NCI-H1694 (cell line): ENCODE measurements at places on chromosomes 12 and 14.

- DNase-seq, result no peak
Measured at GRCh38 chr12:68253504-68253903, at the start of gene IL22. TSS of gene IL22 (minus strand) at chr12:68253604. CDS start at chr12:68253448, 156 bp downstream.

DNA sequence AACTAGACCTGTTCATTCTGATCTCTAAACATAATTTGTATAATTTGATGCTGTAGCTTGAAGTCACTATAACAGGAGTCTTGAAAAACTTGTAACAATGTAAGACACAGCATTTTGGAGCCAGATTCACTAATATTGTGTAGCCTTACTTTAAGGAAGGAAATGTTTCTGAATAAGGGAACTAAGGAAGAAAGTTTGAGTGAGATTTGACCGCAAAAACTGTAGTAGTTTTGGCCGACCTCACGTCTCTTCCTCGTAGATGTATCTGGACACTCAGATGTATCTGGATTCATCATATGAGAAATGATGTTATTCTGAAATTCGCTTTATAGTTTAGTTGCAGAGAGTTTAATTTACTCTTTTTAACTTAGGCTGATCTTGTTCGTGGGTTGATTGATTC lies 13.9 kb upstream of the DNAH10 start:
- DNase-seq, result no peak

DNA sequence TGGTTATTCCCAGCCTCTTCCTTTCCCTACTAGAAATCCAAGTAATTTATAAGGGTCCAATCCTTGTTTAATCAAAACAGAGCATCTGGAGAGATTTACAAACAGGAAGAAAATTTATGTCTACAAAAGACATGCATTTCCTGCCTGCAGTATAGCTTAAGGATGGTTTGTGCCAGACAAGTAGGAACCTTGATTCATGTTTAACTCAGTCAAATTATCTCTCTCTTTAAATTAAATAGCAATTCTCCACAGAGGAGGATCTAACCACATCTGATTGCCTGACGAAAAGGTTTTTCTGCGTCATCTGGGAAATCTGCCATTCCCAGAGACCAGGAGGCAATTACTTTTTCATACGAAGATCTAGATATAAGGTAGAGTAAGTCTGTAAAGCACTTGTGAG lies 105.2 kb downstream of the ZFC3H1 start:
- DNase-seq, result no peak

DNA sequence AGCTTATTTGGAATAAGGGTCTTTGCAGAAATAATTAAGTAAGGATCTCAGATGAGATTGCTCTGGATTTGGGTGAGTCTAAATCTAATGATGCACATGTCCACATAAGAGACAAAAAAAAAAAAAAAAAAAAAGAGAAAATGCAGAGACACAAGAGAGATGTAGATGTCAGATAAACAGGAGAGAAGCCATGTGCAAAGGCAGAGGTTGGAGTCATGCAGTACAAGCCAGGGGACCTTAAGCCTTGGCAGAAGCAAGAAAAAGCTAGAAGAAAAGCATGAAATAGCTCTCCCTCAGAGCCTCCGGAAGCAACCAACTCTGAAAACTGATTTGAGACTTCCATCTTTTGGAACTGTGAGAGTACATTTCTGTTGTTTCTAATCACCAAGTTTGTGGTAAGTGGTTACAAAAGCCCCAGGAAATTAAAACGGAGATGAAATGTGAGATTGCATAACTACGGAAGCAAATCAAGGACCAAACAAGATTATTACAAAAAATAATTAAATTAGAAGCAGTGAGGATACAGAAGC lies 1304.0 kb upstream of the SEL1L start:
- no peak for DNase-seq

DNA sequence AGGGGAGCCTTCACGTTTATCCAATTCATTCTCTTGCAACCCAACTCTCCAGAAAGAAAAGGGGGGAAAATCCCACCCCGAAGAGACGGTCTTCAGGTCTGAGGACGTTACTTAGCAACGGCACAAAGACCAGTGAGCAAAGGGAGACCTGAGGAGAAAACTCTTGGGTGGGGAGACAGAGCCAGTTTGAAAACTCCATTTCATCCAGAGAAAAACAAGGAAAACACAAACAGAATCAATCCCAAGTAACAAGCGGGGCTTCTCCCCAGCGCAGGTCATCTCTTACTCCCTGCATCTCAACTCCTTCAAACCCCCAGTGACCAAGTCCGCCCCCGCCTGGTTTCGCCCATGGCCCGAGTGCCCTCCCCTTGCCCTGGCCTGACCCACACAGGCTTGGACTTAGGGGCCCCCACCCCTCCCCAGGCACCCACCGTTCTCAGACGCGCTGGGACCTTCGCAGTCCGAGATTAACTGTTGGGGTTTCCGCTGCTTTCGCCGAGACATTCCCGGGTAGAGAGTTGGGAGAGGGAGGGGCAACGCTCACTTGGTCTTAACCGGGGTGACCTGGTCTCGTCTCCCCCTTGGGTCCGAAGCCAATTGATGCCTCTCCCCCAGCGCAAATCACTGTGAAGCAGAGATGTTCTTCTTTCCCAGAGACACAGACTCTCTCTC lies 10.4 kb upstream of the SALL2 start:
- DNase-seq, result no peak

DNA sequence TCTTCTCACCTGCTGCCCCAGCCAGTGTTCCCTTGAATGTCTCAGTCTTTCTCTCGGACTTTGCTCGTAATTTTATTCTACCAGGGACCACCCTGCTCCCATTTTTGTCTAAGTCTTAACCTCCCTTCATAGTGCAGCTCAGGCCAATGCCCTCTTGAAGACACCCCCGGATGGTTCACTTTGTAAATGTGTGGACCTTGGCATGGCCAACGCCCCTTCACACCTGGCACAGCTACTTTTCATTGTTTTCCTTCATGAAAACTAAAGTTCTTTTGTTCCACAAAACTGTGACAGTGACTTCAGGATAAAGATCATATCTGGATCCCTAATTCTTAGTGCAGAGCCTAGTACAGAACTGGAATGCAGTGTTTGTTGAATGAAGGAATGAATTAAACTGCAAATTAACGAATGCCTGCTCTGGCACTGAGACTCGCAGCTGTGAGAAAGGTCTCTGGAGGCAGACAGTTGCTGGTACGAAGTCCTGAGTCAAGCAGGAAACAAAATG lies 3.5 kb upstream of the RNASE4 start:
- no peak for DNase-seq

DNA sequence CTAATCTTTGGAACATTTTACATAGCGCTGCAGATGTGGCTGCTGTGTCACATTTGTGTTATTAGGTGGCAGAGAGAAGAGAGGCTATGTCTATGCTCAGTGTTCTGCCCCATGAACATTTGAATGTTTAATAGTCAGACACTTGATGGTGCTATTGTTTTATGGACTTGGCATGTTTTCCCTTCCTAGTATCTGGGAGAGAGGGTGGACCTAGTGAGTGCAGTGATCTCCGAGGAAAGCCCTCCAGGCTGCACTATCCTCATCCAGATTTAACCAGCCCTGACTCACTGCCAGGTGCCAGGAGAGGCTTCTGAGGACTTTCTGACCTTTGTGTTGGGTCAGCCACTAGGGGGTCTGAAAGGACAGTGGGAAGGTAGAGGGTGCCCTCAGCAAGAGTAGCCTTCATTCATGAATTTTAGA lies 24.3 kb downstream of the ZFC3H1 start:
- no peak for DNase-seq

GRCh38 chr12:115166698-115167315 lies 482.8 kb upstream of the TBX3 start:
- DNase-seq, result no peak

DNA sequence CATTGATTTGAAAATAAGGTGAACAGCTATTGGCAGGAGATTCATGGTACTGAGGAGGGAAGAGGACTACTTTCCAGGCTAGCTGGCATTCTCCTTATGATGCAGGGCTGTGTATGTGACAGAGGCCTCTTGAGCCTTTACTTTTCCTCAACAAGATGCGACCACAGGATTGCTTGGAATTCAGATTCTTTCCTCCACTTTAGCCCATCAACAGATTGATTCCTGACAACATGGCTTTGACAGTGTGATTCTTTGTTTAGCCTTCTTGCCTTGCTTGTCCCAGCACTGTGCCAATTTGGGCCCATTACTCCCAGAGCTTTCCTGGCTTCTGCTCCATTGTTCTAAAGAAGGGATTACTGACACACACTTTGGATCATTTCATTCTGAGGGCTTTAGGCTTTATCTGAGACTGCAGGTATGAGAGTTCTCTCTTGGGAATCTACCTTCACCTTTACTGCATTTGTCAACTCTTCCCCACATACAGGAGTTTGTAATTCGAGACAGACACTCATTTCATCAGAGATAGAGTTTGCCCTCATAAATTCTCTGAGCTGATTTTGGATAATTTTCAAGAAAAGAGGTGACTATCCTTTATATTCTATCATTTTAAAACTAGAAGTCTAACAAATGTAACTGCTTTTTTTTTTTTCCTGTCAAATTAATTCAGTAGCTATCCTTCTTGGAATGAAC lies 206.4 kb upstream of the GZMB start:
- DNase-seq, result no peak

GRCh38 chr12:76764856-76765255 lies 941 bp downstream of the ZDHHC17 start:
- no peak for DNase-seq

- DNase-seq, result no peak
Measured at GRCh38 chr12:98238515-98239130, 276.8 kb upstream of the TMPO start.

DNA sequence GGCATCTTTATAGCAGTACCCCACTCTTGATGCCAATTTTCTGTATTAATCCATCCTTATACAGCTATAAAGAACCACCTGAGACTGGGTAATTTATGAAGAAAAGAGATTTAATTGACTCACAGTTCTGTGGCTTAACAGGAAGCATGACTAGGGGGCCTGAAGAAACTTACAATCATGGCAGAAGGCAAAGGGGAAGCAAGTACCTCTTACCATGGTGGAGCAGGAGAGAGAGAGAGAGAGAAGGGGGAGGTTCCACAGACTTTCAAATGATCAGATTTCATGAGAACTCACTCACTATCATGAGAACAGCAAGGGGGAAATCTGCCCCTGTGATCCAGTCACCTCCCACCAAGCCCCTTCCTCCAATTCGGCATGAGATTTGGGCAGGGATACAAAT lies 84.4 kb downstream of the SLC24A4 start:
- no peak for DNase-seq

GRCh38 chr12:114726092-114726710 lies 42.2 kb upstream of the TBX3 start:
- DNase-seq, result no peak

DNA sequence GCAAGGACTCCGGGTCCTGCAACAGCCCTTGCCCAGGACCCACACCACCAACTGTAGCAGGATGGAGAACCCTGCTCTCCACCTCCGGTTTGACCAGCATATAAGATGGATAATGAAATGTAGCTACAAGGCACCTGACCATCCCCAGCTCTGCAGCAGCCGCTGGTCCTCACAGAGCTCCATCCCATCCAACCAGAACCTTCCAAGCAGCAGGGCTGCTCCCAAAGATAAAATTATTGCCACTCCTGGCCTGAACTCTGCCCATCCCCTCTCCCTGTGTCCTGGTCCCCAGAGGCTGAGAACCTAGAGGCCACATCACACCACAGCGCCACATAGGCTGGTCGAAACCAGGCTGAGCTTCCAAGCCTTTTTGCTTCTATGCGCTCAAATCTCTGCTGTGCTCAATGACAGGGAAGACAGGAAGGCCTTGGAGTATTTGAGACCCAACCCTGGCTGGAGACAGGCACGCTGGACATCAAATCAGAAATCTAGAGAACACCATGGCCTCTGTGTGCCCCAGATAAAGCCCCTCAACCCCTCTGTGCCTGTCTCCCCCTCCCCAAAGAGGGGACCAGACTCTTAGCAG lies 4.2 kb downstream of the CDK2AP1 start:
- DNase-seq, result no peak

- peak; percentile 32 for DNase-seq
Measured at GRCh38 chr14:104161602-104162367, 23.4 kb downstream of the KIF26A start.

- DNase-seq, result no peak
Measured at GRCh38 chr12:110001596-110001995, 2.4 kb downstream of the ANKRD13A start.

GRCh38 chr12:39807043-39807442 lies 187.4 kb upstream of the ABCD2 start:
- DNase-seq, result peak; percentile 12

DNA sequence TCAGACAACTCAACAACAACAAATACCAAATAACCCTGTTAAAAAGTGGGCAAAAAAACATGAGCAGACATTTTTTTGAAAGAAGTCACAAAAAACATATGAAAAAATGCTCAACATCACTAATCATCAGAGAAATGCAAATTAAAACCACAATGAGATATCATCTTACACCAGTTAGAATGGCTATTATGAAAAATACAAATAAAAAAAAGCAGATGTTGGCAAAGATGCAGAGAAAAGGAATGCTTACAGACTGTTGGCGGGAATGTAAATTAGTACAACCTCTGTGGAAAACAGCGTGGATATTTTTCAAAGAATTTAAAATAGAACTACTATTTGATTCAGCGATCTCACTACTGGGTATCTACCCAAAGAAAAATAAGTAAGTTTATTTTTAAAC lies 114.0 kb downstream of the SLC38A4 start:
- DNase-seq, result no peak

DNA sequence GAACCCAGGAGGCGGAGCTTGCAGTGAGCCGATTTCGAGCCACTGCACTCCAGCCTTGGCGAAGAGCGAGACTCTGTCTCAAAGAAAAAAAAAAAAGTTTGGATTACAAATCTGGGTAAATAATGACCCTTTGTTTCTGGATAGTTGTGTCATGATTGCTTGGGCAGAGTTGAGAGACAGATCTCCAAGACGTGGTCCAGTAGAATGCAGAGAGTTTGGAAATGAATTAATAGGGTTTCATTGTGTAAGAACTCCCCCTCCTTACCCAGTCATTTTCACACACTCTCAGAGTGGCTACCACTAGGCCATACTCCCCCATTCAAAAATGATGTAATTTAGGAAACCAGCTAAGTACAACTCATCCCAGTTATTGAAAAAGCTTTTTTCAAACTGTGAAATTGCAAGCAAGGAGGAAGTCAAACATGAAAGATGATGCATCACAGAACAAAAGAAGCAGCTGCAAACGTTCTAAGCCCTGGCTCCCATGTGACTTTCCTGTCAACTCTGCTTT lies 1331.9 kb downstream of the AACS start:
- DNase-seq, result no peak

DNA sequence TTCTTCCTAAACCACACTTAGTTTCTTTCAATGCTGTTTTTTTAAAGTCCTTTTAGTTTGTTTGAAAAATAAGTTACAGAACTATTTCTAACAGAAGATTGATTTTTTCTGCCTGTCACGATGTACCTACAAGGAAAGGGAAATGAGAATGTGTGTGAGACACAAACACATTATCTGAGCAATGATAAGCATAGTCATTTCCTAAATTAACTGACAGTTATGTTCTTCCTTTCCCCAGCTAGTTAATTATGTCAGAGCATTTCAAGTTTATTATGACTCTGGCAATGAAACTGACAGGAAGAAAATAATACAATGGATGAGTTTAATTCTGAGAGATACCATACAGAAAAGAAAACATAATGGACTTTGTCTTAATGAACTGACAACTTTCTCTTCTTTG lies 21.3 kb upstream of the LDHB start:
- no peak for DNase-seq

- no peak for DNase-seq
Measured at GRCh38 chr12:27246774-27247173, 2.7 kb downstream of the STK38L start.

GRCh38 chr12:57485695-57486094 lies 2.2 kb upstream of the MARS1 start:
- no peak for DNase-seq

- DNase-seq, result no peak
Measured at GRCh38 chr14:23877111-23877510, 76.5 kb upstream of the DHRS4 start.

GRCh38 chr12:29818916-29819623 lies 35.3 kb upstream of the TMTC1 start:
- no peak for DNase-seq

GRCh38 chr14:97101561-97101960 lies 304.4 kb downstream of the VRK1 start:
- DNase-seq, result no peak
